ENCODE measurements at places on chromosomes 13 and 19.

- DNase-seq: no peak
Measured at GRCh38 chr19:31270897-31271296, 78.3 kb downstream of the TSHZ3 start.

DNA sequence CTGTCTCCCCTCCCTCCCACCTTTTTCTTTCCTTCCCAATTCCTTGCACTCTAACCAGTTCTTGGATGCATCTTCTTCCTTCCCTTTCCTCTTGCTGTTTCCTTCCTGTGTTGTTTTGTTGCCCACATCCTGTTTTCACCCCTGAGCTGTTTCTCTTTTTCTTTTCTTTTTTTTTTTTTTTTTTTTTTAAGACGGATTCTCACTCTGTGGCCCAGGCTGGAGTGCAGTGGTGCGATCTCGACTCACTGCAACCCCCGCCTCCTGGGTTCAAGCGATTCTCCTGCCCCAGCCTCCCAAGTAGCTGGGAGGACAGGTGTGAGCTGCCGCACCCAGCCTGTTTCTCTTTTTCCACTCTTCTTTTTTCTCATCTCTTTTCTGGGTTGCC lies 6.9 kb downstream of the MYADM start:
- DNase-seq: no peak

GRCh38 chr13:114002771-114003321 lies 29.0 kb upstream of the C13orf46 start:
- no peak for DNase-seq

GRCh38 chr19:4832776-4833175 lies 1.3 kb upstream of the TICAM1 start:
- DNase-seq: no peak

DNA sequence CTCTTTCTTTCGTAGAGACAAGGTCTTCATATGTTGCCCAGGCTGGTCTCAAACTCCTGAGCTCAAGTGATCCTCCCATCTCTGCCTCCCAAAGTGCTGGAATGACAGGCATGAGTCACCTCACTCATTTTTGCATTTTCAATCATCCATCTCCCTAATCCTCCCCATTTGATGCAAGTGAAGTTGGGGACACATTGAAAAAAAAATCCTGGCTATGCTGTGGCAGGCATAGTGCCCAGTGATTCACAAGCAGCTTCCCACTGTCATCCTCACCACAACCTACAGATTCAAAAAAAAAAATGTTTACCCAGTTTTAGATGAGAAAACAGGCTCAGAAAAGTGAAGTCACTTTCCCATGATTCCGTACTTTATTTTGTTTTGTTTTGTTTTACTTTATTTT lies 44.7 kb upstream of the USP29 start:
- no peak for DNase-seq

- DNase-seq: peak; percentile 7
Measured at GRCh38 chr19:6674868-6675305, 4.9 kb upstream of the TNFSF14 start.

GRCh38 chr19:33523167-33523566 lies 1.6 kb upstream of the PEPD start:
- DNase-seq: no peak

- no peak for DNase-seq
Measured at GRCh38 chr19:29217616-29218015, 4.7 kb upstream of the UQCRFS1 start.

- DNase-seq: no peak
Measured at GRCh38 chr13:98133946-98134345, 8.9 kb upstream of the FARP1 start.

GRCh38 chr19:3345850-3346460 lies 20.4 kb upstream of the NFIC start:
- DNase-seq: no peak

GRCh38 chr13:99075268-99076191 lies 97.7 kb upstream of the DOCK9 start:
- DNase-seq: no peak

- DNase-seq: no peak
Measured at GRCh38 chr19:47305309-47305751, 4.3 kb upstream of the C5AR1 start.

GRCh38 chr13:31000889-31001288 lies 68.4 kb downstream of the TEX26 start:
- DNase-seq: no peak

DNA sequence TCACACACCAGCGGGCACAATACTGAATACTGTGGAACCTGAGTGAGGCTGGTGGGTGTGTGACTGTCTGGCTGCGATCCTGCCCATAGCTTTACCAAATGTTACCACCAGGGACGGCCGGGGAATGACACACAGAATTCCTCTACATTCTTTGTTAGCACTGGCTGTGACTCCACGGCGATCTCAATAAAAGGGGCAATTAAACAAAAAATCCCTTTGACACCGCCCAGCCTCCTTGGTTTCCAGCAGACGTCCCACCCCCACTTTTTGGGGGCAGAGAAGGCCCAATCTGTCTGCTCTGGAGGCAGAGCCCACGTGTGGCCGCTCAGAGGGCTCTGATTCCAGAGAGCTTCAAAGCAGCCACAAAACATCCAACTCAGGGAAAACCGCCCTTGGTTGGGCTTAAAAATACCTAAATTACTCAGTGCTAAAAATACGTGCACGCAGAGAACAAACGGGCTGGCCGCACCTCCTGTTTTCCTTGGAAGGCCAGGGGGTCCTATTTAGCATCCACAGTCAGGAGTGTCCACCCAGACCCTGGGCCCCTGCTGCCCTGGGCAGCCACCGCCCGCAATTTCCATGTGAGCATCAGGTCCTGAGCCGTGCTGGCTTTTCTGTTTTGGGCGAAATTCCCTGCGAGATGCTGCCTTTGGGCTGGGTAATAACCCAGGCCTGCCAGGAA lies 47.8 kb downstream of the GADD45B start:
- no peak for DNase-seq

DNA sequence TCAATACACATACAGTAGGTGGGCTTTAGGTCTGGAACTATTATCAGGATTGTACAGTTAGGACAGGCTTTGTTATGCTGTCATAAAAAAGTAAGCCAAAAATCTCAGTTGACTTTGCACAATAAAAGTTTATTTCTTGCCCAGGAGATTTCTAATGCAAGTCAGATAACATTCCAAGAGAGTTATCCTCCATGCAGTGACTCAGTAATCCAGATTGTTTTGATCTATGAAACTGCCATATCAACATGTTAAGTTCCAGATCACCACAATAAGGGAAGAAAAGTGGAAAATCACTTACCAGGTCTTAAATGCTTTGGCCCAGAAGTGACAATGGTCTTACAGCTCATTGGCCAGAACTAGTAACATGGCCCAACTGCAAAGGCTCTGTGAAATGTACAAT lies 636.2 kb upstream of the KLF12 start:
- DNase-seq: no peak

DNA sequence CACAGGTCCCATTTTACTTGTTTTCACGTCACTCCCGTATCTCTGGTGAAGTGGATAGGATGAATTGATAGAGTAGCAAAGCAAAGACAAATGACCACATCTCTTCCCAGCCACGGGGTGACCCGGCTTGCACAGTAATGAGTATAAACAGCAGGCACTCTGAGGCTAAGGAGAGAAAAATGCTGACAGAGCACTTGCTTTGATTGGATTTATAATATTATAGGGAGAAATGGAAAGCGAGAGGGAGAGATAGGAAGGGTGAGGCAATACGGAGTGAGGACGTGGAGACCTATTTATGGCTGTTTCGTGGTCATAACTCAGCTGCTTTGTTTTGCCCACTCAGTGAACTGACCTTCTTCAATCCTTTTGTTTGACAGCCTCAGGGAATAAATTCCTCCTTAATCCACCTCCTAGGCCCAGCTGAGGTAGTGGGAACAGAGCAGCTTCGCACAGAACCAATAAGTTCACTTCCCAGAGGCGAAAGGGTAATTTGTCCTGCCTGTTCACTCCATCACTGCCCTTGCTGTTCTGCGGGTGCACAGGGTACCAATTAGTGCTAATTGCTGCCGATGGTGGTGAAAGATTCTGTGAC lies 68.6 kb downstream of the ERCC5 start:
- no peak for DNase-seq

GRCh38 chr13:71477735-71478134 lies 389.3 kb downstream of the DACH1 start:
- DNase-seq: no peak

DNA sequence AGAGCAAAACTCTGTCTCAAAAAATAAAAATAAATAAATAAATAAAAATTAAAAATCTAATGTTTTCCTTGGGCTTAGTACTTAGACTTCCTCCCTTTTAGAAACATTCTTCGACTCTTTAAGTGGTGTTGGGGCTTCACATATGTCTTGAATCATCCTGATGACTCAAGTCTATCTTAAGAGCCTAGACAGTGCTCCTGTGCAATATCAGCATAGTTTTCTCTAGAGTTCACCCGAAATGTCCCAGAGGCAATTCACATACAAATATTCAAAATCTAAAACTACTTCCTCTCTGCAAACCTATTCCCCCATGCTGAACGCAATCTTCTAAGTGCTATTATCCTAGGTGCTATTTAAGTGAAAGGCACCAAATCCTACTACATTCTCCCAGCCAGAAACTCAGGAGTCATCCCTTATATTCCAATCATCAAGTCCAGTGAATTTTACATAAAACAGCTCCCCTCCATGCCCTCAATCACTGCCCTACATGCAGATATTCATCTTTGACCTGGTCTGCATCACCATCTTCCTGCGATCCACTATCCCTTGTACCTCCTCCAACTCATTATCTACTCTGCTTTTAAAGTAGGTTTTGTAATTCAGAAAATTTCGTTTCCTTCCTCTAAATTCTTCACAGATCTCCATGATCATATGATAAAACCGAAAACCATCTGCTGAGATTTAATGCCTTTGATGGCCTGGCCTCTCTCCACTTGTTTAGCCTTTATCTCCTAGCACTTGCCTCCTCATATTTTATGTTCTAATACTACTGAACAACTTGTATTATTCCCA lies 102.7 kb downstream of the ELF1 start:
- no peak for DNase-seq

GRCh38 chr13:74886502-74886901 lies 595.5 kb downstream of the TBC1D4 start:
- DNase-seq: no peak

GRCh38 chr13:35936246-35936978 lies 194.8 kb downstream of the DCLK1 start:
- no peak for DNase-seq

DNA sequence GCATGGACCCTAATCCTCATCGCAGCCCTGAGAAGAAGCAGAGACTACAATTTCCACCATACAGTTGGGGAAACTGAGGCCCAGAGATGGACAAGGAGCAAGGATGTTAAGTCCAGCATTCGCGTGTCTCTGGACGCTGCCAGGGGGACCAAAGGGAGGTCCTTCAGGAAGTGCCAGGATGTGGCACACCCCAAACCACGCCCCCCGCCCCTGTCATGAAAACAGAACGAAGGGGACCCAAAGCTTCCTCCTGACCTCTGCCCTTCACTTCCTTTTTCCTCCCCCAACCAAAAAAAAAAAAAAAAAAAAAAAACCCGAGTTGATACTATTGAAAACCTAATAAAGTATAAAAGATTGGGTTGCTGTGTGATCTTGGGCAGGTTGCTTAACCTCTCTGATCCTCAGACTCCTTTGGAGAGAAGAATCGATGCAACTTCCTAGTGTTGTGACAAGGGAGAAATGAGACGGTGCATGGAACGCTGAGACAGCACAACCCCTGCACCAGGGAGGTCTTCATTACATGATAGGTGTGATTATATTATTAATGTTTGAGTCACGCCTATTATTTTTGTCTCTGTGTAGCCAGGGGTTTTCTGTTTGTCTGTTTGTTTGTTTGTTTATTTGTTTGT lies 2.7 kb upstream of the ZBTB7A start:
- no peak for DNase-seq

GRCh38 chr13:95745752-95746151 lies 68.8 kb downstream of the DNAJC3 start:
- DNase-seq: no peak

DNA sequence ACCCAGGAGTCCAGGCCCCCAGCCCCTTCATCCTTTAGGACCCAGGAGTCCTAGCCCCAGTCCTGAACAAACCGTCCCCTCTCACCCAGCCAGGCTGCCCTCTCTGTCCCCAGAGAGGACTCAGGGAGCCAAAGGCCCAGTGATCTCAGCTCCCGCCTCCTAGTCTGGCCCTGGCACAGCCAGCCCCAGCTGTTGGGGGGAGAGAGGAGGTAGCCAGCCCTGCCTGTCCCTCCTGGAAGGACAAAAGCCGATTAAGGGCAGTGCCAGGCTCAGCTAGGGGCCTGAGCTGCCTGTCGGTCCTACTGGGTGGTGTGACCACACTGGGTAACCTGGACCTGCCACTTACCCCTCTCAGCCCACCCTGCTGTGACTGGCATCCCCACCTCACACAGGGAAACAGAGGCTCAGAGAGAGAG lies 14.5 kb downstream of the LIPE start:
- DNase-seq: no peak
